Prostate gland (tissue), 2 donors: ENCODE measurements at places on chromosomes 12 and 14. TPM values are rescaled to one million over a fixed set of nuclear protein-coding genes. Genes with fewer than 3 reads are reported as not detected.

LRP1-AS gene
- not detected for total RNA-seq

TMEM121 gene
- total RNA-seq = 15.7 TPM

PTPRR gene
- total RNA-seq = 0.32 TPM

ERBB3 gene
- total RNA-seq = 117 TPM

ETFBKMT gene
- total RNA-seq = 3.6 TPM

MYF5 gene
- 4.1 TPM for total RNA-seq

ACRBP gene
- 2.3 TPM for total RNA-seq

NINJ2 gene
- total RNA-seq = 1.1 TPM

KCNA1 gene
- 0.11 TPM for total RNA-seq

NELL2 gene
- 5.8 TPM for total RNA-seq
